ENCODE measurements at places on chromosomes 4 and X.

GRCh38 chrX:117959045-117959444 lies 157.6 kb downstream of the KLHL13 start:
- DNase-seq, result no peak

DNA sequence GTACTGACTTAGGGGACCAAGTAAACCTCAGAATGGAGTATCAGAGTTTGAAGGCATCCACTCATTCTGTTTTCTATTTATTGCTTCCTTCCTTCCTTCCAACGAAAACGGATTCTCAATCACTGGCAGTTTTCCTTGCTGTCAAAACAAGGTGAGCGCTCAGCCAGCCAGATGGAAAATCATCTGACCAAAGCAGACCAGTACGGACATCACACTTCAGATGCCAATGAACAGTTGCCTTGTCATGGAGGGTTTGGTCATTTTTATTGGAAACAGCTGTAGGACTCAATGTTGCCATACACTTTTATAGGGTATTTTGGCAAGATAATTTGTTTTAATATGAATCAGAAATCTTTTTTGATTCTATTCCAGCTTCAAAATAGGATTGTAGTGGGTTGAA lies 16.6 kb downstream of the GEMIN8 start:
- no peak for DNase-seq

DNA sequence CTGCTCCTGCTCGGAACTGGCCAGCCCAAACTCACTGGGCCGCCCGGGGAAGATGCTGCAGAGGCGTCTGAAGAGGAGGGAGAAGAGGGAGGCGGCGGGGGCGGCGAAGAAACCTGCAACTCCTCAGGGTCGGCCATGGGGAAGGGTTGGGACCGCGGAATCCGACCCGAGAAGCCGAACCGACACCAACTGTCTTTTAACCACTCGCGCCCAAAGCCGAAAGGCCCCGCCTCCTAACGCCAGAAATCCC lies at the start of gene C4orf46:
Gene C4orf46 (minus strand): TSS at position 223 of the 250 bp plus-strand sequence. CDS start 86 bp downstream, at position 137.
- DNase-seq, result no peak

GRCh38 chr4:83011689-83012199 lies 1.1 kb upstream of the LIN54 start:
- no peak for DNase-seq

DNA sequence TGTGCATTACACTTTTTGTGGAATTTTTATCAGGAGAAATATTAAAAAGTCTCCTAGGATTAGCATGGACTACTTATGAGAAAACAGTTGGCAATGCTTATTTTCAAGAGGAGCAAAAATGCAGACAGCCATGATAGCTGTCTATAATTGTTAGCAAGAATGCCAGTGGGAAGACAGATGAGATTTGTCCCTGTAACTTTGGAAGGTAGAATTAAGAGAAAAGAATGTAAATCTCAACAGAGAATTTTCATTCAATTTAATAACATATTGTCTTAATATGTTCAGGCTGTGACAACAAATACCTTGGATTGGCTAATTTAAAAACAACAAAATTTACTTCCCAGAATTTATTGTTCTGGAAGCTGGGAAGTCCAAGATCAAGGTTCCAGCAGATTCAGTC lies 349.2 kb downstream of the IQCM start:
- DNase-seq, result no peak

DNA sequence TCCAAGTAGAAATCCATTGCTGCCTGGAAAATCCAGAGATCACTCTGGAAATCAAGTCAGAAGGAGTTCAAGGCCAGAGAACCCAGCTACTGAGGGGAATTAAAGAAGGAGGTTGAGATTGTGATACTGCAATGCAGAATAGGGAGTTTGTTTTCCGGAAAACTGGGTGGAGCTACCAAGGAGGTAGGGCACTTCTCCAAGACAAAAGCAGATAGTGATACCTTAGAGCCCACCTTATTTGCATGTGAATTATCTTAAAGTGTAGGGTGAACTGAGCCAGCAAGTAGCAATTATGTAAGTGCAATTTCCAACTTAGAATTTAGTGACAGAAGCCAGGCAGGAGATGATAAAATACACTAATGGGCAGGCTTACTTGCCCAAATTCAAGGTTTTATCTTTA lies 178.9 kb downstream of the MID1 start:
- no peak for DNase-seq

- DNase-seq, result no peak
Observed at GRCh38 chr4:70306076-70306475, 28.7 kb upstream of the CABS1 start.

DNA sequence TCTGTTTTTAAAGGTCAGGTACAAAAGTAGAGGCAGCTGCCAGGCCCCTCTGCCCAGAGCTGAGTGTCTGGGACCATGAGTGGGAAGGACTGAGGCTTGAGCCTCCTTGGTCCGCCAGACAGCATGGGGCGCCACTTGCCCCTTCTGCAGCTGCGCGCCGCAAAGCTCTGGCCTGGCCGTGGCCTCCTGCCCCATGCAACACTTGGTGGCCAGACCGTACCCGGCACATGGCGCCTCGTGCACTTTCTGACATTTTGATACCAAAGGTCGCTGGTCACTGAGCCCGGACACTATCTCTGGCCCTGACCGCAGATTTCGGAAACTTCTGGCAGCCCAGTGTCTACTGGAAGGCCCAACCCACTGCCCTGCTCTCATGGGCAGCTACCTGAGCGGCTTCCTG lies 18.6 kb downstream of the CLTRN start:
- no peak for DNase-seq

GRCh38 chr4:94887027-94887426 lies 129.3 kb downstream of the BMPR1B start:
- no peak for DNase-seq

DNA sequence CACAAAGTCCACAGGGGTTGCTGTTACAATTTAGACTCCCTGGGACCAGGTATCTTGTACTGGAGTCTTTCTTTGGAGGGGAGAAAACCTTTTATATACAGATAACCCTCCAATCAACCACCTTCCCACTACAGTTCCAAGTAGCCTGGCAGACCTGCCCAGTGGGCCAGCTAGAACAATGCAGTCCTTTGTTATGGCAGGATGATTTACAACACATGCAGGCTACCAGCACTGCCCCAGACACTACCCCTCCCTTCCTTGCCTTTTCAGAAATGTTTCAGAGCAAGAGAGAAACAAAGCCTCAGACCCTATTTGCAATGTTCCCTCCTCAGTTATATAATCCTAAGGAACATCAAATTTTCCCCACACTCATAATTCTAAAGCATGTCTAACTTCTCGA lies 11.1 kb downstream of the RASL11B start:
- no peak for DNase-seq

- DNase-seq, result peak; percentile 64
Observed at GRCh38 chrX:20418379-20419150, 151.9 kb upstream of the RPS6KA3 start.

DNA sequence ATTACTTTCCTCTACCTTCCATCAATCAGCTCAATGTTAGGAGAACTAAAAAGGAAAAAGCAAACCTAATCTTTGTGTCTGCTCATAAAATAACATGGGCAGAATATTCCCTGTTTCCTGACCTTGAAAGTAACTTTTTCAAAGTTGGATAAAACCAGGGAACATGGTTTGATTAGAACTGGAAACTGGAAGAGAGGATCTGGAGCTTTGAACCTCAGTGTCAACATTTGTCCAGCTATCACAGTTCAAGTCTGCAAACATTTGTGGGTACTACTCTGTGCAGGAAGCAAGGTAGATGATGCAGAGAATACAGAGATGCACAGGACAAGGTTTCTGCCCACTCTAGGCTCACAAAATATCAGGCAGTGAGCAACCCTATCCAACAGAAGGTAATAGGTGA lies 86.4 kb upstream of the TAB3 start:
- no peak for DNase-seq

- no peak for DNase-seq
Observed at GRCh38 chr4:42320822-42321388, 76.4 kb upstream of the SHISA3 start.

GRCh38 chr4:108199881-108200280 lies 31.1 kb upstream of the LEF1 start:
- DNase-seq, result no peak

DNA sequence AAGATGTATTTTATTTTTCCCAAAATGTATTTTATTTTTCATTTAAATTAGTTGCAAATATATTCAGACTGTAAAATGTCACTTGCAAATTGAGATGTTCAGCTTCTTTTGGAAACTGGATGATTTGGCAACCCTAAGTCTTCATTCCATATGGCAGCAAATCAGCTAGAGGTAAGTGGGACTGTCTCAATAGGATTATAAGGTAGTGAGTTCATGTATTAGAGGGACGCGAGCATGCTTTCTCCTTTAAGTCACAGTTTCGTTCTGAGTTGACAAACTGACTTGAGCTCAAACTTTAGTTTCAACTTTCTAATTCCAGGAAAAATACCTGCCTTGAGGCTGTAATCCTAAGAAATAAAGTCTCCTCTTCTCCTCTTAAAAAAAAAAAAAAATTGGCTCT lies 44.2 kb upstream of the TMEM131L start:
- DNase-seq, result no peak

GRCh38 chr4:123505095-123506010 lies 108.8 kb downstream of the SPRY1 start:
- DNase-seq, result no peak

DNA sequence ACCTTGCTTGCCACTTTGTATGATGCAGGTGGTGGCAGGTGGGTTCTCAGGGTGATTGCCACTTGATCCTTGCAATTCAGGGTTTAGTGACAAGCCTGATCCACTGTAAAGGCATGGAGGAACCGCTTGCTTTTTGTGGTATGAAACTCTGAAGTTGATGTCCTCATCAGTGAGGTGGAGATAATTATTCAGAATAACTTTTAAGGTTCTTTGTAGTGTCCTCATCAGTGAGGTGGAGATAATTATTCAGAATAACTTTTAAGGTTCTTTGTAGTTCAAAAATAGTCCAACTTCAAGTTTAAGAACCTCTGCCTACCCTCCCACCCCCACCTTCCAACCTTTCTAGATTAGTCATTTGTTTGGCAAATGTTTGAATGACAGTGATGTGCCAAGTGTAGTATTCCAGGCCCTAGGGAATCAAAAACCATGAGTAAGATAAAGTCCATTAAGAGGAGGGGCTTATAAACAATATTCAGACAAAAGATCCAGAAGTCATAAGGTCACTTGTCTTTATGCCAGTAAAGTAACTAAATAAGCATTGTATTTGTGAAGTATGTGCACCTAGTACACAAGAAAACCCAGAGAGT lies 51.2 kb downstream of the DCUN1D4 start:
- no peak for DNase-seq

GRCh38 chr4:56130606-56131155 lies 181.9 kb downstream of the CEP135 start:
- no peak for DNase-seq

DNA sequence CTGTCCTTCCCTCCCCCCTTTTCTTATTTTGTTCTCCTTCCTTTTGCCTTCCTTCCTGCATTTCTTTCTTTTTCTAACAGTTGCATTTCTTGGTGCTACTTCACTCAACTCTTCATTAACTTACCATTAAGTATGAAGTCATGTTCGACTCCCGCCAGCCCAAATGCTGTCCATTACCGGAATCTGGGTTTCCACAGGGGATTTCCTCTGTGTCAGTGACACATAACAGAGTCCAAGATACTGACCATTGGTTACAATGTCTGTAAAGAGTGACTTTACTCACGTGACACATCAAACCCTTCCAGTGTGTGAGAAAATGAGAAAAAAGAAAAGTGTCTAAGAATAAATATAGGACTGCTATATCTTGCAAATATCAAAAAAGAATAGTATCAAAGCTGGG lies 500.0 kb upstream of the FRG1 start:
- DNase-seq, result no peak

DNA sequence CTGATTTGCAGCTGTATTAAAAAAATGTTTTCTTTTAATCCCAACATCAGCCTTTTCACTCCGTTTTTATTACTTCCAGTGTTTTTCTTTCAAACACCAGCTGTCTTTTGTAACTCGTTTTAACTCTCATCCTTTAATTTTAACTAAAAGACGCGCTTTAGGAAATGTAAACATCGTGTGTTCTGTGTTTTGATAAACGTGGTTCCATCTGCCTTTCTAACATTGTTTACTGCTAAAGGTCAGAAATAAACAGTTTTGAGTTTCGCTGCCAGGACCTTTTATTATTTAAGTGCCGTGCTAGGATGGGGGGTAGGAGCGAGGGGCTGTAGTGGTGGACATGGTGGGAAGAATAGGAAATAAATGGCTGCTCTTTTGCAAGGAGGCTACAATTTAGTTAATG lies 1.5 kb downstream of the N4BP2 start:
- DNase-seq, result no peak

DNA sequence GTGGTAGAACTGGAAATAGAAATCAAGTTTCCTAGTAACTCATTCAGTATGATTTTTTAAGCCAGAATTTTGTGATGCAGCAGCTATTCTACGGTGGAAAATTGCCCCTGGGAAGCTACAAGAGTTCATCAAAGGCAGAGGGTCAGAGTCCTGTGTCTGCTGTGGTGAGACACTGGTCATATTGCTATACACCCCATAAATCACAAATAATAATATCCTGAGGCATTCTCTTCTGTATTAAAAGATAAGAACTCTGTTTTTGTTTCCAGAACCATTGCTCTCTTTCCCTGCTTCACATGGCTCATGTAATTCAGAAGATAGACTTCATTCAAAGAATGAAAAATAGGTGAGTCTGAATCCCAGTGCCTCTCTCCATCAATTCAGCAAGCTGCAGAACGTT lies 188.8 kb upstream of the NOCT start:
- no peak for DNase-seq

GRCh38 chr4:185852961-185853360 lies 41.0 kb upstream of the SORBS2 start:
- DNase-seq, result no peak

- no peak for DNase-seq
Observed at GRCh38 chrX:46218373-46218772, 326.8 kb downstream of the ZNF674 start.

DNA sequence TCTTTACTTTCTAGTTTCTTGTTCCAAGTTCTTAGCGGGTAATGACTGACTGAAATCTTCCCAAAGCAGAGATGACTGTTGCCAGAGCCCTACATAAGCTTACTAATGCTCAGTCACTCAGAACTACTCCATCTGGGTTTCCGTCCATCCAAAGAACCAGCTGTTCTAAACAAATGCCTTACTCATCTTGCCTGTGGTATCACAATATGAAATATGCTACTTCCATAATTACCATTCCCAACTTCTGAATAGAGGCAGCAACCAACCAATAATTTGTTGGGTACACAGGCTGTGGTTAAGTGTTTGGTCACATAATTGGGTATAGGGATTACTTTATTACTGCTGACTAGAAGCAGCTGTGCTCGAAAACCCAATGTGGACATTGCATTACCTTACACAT lies 930.2 kb upstream of the DIAPH2 start:
- DNase-seq, result no peak

DNA sequence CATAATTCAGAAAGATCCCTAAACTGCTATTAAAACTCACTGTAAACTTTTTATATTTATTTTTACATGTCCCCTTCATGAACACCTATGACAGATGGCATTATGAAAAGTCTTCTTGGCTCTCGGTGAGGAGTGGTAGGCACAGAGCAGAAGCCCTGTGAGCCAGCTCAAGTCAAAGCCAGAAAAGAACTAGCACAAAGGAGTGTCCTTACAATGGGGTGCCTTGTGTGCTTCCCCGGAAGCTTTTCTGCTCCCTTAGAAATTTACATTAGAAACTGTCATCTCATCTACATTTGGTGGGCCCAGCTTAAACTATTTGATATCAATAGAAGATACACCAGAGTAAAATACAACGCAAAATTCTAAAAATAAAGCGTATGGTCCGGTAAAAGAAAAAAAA lies 135.7 kb upstream of the MAP3K15 start:
- no peak for DNase-seq

Measured in GDM1 (cell line).